ENCODE measurements at places on chromosomes 11 and 22.

GRCh38 chr11:32527261-32528175, 56.1 kb upstream of the EIF3M start:
- no peak for DNase-seq

GRCh38 chr22:36940676-36941075, 27.2 kb downstream of the CSF2RB start:
- DNase-seq = no peak

GRCh38 chr11:117476531-117477142, 149.0 kb downstream of the CEP164 start:
- no peak for DNase-seq

DNA sequence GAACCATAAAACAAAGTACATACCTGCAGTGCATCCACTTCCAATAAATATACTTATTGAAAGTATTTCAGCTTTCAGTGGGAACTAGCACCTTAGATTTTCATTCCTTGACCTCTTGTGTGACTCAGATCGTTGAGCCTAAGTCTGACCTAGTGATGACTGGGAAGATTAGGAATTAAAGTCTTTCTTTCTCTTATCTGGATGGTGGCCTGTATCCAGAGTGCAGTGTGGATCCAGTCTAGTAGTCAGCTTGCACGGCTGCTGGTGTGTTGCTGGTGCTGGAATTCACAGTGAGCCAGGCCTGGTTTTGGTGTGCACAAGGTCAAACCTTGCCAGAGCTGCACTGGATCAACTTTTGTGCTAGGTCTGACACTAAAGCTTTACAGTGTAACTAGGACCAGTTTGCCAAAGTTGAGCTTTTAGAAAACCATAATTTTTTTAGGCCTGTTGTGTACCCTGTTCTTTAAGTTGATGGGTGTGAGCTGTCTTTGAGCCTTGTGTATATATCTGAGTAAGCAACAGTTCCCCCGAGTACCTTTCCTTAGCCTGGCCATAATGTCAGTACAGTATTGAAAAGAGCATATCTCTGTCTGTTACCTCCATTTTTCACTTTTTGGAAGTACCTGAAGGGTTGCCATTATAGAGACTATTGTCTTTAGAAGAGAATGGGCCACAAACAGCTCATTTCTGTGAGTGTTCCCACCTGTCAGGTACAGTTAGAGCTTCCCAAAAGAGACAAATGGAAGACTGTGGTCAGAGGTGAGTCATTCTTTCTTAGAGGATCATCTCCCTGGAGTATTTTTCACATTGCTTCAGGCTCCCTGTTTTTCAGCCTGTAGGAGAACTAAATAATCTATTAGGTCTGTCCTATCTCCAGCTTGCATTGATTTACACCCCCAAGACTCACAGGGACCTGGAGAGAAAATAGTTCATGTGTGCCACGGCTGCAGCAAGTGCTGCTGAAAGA, 89.8 kb downstream of the ALX4 start:
- DNase-seq = no peak

GRCh38 chr11:120773501-120774031, 250.3 kb upstream of the TBCEL start:
- no peak for DNase-seq

- no peak for DNase-seq
Measured at GRCh38 chr11:13258855-13259254, 18.7 kb upstream of the BMAL1 start.

Measured in lower leg skin (tissue), 4 donors.